ENCODE measurements at places on chromosomes 2 and 18. TPM values are rescaled to one million over a fixed set of nuclear protein-coding genes. Genes with fewer than 3 reads are reported as not detected.

Gene CCDC121
- 0.53 TPM for total RNA-seq

Gene INHBB
- 0.11 TPM for total RNA-seq

Gene GPR39
- 0.23 TPM for total RNA-seq

Gene IL36RN
- not detected for total RNA-seq

Gene MYO1B
- 3.6 TPM for total RNA-seq

Gene UGT1A4
- 0.21 TPM for total RNA-seq

Gene MALL
- 0.26 TPM for total RNA-seq

Gene EGR4
- total RNA-seq, result not detected

Gene DNER
- total RNA-seq, result not detected

Gene CCDC74B
- 15.3 TPM for total RNA-seq
